ENCODE measurements at places on chromosomes 3 and 15.

DNA sequence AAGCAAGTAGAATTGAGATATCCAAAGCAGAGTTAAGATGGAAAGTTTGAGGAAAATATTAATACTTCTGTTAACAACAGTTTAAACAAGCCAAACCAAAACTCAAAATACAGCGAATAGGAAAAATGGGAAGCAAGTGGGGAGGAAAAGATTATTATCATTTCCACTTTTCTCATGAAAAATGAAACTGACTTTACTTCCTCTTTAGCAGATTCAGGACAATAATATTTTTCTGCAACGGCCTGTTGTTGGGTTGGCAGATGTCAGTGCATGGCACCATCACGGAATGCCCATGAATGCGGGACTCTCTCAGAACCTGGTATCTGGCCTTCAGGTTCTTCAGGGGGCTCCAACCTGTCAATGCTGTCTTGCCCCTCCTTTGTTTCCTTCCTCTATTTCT, 11.1 kb downstream of the ANKUB1 start:
- DNase-seq: no peak

- DNase-seq: peak; percentile 79
Measured at GRCh38 chr3:155010416-155010815, 69.7 kb upstream of the MME start.

- DNase-seq: no peak
Measured at GRCh38 chr3:23372285-23372684, 169.2 kb downstream of the UBE2E2 start.

DNA sequence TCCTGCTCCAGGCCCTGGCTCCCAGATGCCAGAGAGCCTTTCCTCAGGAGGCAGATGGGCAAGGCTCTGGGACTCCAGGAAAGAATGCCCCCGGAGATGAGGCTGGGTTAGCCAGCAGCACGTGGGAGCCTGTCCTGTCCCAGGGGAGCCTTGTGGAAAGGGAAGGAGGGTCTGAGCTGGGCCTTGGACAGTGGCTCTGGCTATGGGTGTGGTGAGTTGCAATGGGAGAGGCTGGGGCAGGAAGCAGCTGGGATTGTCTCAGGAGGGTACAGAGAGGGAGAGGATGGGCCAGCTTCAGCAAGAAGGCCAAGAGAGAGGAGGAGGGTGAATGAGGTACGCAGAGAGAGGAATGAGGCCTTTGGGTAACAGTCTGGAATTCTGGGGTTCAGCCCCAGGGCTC, 17.4 kb upstream of the CACNA2D2 start:
- no peak for DNase-seq

DNA sequence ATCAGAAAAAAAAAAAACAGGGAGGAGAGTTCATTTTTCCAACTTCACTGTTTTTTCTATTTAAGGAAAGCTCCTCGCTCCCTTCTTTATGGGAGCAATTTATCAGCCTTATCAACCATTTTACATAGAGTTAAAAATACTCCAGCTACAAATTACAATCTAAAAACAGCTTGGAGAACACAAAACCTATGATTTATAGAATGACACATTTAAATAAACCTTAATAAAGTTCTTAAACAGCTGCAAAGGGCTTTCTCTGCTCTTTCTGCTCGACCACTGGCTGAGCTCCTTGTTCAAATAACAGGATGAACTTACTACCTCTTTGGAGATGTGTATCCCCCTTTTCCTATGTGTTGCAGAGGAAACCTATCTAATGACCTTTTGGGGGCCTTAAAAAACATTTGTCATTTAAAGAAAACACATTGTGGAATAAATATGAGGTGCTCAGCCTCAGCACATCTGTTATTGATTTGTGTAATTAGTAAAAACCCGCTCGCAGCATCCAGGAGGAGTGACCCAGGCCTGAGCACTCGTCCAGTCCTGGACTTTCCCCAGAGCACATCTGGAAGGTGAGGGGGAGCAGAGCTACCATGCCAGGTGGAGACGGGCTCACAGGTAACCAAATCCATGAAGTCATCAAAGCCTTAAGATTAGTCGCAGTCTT, 231.2 kb downstream of the ATP8B4 start:
- DNase-seq: no peak

GRCh38 chr15:22231603-22232002, 151.3 kb downstream of the OR4M2 start:
- DNase-seq: peak; percentile 98

GRCh38 chr3:99269606-99270351, 368.3 kb upstream of the DCBLD2 start:
- peak; percentile 26 for DNase-seq

- no peak for DNase-seq
Measured at GRCh38 chr3:196735751-196736150, 3.9 kb upstream of the PAK2 start.

DNA sequence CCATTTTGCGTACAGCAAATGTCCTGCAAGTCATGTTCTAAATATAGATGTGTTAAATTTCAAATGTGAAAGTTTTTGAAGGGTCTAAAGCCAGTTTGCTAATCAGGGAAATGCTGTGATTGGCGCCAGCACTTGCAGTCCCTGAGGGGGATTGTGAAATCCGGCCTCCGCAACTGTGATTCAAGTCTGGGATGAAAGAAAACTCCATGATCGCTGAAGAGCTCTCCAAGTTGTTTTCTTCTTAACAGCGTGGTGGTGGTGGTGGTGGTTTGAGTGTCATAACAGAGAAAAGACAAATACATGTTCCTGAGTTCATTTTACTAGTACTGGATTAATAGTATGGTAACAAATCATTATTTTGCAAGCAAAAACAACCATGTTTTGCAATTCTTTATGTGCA, 51.8 kb downstream of the MITF start:
- peak; percentile 47 for DNase-seq

- no peak for DNase-seq
Measured at GRCh38 chr15:85646538-85647091, 148.1 kb downstream of the KLHL25 start.

GRCh38 chr15:46177219-46177618, 542.4 kb downstream of the SQOR start:
- DNase-seq: no peak

DNA sequence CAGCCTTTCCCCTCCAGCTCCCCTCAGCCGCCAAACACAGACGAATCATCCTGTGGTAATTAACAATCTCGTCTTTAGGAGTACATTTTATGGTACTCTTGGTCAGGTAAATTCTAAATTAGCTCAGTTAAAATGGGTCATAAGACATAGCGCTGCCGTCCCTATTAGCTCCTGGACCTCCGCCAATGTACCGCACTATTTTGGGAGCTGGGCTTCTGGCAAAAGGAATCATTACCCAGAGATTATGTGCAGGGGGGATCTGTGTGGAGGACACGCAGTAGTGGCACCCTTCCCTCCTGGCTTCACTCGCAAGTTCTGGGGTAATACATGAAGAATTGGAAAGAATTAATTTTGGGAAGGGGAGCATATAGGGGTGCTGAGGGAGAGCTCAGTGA, 68.6 kb upstream of the ONECUT1 start:
- no peak for DNase-seq

DNA sequence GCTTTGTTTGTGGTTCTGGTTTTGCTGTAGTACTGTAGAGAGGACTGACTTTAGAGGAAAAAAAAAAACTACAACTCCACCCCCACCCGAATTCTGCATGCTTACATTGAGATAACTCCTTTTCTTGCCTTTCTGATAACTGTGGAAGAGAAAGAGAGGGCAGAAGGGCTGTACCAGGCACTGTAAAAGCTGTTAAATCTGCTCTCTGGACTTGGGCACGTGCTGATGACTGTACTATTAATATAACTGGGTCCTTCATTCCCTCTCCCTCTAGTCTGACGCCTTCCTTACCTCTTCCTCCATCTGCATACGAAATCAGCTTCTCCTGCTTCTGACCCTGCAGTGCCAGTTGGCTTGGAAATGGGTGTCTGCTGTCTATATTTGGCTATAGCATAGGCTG, 15.0 kb downstream of the MAPKBP1 start:
- peak; percentile 29 for DNase-seq

- DNase-seq: no peak
Measured at GRCh38 chr3:134079111-134079547, 49.4 kb upstream of the SLCO2A1 start.

DNA sequence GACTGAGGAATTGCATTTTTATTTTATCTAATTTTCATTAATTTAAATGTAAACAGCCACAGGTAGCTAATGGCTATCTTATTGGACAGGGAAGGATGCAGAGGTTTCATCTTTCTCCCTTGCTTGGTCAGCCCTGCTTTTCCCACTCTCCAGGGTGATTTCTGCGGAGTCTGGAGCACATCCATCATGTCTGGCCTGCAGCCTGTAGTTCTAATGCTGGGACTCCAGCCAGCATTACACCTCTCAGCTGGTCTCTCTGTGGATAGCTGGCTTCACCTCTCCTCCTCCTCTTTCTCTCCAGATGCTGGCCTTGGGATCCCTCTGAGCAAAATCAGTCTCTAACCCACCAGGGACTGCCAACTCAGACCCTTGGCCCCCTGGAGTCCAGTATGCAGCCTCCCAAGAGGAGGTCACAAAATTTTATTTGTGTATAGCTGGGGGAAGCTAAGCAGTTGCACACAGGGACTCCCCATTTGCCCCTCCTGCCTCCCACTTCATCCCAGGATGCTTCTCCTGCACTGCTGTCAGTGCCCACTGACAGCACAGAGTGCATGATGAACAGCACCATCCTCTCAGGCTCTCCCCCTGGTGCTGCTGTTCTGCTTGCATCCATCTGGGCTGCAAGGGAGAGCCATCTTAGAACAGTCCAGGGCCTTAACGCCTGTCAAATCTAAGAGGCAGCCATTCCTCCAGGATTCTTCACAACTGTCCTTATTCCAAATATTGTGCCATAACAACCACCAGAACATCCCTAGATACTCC, 1.7 kb downstream of the BFSP2 start:
- peak; percentile 76 for DNase-seq

DNA sequence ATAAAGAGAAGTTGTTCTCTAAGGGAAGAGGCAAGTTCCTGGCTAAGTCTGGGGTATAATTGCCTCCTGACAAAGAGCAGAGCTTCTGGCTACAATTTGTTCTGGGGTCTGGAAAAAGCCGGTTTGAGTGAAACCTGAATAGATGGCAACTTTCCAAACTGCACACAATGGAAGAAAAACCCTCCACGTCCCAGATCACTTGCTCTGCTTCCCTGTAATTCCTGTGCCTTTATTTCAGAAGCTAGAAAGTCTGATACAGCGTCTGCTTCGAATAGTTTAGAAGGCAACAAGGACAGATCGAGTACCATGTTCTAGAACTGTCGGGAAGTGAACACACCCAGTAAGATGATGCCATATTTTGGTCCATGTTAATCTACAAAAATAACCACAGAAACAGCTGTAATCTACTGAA, 1.6 kb upstream of the WDR82 start:
- peak; percentile 42 for DNase-seq

DNA sequence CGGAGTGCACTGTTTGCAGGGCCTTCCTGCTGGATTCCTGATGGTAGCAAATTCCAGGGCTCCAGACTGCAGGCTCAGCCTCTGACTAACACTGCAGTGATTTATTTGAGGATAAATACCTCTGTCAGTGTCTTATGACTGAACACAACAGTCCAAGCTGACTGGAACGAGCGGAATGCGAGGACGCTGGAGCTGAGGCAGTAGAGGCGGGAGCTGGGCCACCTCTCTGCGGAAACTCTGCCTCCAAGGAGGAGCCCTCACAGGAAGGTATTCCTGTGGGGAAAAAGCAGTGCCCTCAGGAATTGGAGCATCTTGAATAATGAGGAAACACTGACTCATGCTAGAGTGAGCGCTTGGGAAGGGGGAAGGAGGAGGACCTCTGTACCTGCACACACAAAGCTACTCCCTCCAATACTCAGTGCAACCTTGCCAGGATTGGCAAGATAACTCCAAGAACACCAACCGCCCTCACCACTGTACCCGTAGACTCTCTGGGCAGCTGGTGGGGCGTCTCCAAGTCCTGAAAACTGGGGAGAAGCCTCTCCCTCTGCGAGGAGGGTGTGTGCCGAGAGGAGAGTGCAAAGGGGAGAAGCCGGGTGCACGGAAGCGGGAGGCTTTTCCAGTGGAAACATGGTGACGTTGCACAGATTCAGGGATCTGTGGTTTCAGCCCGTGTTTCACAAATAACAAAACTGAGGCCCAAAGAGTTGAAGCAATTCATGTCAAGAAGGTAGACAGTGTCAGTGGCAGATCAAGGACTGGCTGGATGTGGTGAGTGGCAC, 43.0 kb downstream of the VGLL4 start:
- peak; percentile 71 for DNase-seq

DNA sequence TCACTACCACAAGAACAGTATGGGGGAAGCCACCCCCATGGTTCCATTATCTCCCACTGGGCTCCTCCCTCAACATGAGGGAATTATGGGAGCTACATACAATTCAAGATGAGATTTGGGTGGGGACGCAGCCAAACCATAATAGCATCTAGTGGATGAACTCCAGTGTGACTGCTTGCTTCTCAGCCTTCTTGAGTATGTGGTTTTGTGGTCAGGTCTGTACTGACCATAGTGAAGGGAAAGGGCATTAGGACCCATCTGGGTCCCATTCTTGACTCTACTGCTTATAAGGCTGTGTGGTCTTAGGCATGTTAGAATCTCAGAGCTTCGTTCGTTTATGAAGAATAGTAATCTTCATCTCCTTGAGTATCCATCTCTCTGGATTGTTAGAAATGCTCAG, 81.4 kb downstream of the CGNL1 start:
- DNase-seq: no peak

DNA sequence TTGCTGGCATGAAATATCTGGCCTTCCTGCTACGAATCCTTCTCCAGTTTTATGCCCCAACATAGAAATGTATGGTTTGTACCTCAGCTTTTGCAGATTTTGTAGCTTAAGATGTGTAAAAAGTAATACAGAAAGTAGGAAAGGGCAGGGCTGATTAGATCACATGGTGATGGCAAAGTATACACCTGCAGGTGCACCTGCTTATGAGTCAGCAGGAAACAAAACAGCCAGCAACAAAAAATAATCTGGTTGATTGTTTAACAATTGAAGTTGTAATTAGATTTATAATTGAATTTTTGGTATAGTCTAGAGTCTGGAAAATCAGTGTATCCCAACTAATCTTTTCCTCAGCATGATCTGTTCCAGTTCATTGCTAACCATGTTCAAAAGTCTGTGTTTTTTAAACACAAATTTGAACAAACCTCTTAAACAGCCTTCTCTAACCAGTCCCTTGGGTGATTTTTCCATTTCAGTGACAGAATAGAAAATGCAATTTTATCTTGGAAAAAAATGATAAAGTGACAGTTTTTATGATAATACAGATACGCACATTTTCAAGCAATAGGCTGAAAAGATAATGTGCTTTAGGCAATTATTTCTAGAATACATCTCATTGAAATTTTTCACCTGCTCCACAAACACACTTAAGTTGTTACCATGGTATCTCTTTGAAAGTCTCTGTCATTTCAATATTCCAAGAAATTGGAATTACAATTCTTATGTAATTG, 477.4 kb downstream of the NAALADL2 start:
- DNase-seq: no peak

- no peak for DNase-seq
Measured at GRCh38 chr3:133369068-133369440, 30.8 kb upstream of the BFSP2 start.
